ENCODE measurements at places on chromosomes 6 and 20.

DNA sequence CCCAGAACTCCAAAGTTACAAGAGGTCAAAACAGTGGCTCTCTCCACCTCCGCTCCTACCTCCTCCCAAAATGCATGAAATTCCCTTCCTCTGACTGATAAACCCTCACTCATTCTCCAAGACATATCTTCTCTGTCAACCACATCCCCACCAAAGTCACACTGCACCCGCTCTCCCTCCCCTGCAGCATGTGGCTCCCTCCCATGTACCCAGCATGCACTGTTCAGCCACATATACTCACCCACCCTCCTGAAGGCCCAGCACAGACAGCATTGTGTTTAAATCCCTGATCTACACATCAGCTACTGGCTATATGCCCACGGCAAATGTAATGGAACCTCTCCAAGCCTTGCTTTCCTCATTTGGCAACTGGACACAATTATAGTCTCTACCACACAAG lies 5.5 kb upstream of the POU5F1 start:
- peak; percentile 31 for DNase-seq

DNA sequence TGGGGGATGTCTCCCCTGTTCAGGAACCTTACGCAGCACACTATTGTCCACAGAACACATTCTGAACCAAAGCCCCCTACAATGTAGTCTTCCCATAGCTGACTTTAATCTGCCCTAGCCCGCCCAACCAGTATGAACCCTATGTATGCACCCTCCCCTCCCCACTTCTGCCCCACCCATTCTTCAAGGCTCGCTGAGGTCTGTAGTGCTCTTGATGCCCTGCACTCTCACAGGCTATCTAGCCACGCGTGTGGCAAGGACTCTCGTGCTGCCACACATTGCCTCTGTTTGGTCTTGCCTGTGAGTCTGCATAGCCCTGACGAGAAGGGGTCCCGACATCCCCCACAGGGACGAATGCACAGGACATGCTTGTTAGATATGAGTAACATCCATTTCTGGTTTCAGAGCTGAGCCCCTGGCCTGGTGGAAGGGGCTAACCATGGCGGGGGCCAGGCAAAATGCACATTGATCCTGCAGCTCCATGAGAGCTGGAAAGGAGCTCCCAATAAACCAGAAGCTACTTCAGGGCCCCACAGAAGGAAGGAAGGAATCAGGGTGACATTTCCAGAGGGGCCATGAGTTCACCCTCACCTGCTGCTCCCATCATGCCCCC lies 22.6 kb downstream of the MOCS1 start:
- DNase-seq: no peak

DNA sequence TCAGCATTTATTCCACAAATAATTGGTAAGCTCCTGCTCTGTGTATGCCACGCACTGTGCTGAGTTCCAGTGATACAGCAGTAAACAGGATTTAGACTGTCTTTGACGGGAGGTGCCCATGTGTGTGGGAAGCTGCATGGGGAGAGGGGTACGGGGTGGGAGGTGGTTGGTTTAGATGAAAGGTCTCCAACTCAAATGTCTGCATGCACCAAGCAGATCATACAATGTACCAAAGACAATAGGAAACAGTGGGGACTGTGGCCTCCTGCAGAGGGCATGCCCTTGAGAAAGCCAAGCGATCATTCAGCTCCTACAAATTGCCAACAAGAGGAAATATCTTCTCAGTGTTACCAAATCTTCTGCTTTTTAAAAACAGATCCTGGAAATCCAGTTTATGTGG lies 36.1 kb downstream of the SLC22A2 start:
- DNase-seq: no peak

- DNase-seq: no peak
Observed at GRCh38 chr6:19655744-19656143, 181.4 kb upstream of the ID4 start.

DNA sequence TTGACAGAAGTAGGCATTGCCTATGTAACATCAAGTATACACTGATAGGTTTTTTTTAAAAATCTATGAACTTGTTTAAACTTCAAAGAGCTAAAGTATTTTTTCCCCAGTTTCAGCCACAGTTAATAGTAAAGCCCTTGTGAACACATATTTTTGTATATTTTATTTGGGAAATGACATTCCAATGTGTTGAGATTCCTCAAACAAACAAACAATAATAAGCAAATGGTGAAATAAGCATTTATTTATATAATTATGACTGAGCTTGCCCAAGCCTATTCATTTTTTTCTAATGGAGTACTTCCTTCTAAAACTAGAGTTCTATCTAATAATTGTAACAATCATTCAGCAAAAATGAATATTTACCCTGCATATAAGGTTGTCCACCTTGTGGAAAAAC lies 12.5 kb downstream of the SYCP2 start:
- DNase-seq: no peak

- no peak for DNase-seq
Observed at GRCh38 chr6:98838032-98838431, 3.7 kb downstream of the POU3F2 start.

GRCh38 chr20:44054118-44054517 lies 132.9 kb downstream of the JPH2 start:
- no peak for DNase-seq

- DNase-seq: peak; percentile 39
Observed at GRCh38 chr20:2825761-2826160, 9.6 kb downstream of the TMEM239 start.

DNA sequence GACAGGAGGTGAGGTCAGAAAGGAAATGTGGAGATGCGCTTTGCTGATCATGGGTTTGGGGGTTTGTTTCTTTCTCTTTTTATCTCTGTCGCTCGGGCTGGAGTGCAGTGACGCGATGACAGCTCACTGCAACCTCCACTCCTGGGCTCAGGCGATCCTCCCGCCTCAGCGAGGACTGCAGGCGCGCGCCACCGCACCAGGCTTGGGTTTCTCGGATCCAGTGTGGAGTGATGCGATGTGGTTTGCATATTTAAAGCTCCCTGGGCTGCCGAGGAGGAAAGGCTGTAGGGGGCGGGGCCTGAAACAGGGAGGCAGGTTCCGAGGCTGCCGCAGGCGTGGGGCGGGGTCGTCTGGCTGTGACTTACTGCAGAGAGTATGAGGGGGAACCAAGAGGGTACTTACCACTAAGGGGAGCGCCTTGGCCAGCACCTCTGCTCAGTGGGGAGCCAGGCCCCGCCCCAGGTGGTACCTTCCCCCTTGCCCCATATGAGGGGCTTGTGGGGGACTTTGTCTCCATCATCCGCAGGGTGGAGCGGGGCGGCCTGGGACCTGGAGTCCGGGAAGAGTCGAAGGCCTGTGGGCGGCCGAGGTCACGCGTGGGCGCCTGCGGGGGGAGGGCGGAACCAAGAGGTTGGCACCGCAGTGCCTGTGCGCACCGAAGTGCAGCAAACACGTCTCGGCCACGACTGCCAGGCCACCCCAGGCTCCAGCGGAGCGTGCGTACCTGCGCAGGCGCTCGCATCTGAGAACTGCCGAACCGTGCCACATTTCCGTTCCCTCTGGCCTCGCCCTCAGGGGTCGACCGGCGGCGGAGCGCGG lies 12.7 kb upstream of the BAK1 start:
- DNase-seq: no peak

GRCh38 chr20:46333161-46333991 lies 25.1 kb upstream of the CDH22 start:
- DNase-seq: no peak

- no peak for DNase-seq
Observed at GRCh38 chr6:162343198-162343935, 384.2 kb downstream of the PRKN start.

GRCh38 chr6:39347906-39348585 lies 25.5 kb upstream of the KCNK16 start:
- peak; percentile 71 for DNase-seq

DNA sequence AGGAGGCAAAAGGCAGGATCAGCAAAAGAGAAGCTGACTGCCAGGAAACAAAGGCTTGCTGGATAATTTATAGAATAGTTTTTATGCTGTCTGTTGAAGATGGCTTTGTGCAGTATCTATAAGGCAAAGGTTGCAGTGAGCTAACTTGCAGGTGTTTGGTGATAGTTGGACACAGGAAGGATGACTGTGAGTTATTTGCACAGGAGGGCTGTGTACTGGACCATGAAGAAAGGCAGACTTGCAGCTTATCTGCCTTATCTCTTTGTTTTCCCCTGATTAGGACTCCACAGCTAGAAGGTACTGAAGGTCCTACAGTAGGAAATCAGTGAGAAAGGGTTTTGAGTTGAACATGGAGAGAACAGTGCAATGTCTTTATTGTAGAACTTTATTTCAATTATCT lies 2.1 kb downstream of the BTN1A1 start:
- no peak for DNase-seq

- no peak for DNase-seq
Observed at GRCh38 chr6:130558131-130558530, 192.3 kb downstream of the TMEM200A start.

DNA sequence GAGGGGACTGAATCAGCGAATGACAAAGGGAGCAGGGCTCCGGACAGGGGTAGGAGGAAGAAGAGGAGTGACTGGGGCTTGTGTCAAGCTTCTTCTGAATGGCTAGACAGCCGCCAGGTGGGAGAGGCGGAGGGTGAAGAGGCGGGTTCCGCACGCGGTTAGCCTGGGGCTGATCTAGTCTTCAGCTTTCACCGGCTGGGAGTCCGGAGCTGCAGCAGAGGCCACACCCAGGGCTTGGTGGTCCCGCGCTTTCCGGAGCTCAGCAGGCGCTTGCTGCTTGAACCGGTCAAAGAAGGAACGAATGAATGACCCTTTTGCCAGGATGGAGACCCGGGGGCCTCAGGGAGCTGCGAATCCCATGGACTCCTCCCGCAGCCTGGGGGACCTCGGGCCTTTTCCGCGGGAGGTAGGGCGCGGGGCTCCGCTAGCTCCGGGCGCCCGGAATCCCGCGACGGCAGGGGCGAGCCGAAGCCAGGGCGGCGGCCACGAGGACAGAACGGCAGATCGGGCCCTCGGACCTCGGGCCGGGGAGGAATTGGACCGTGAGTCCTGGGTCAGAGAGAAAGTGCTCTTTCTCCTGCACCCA lies at the start of gene C6orf141:
C6orf141 (plus strand) TSS at position 177 of the 586 bp plus-strand sequence; CDS start at position 302, 125 bp downstream.
- no peak for DNase-seq

- no peak for DNase-seq
Observed at GRCh38 chr6:53441761-53442160, 93.0 kb upstream of the ELOVL5 start.

GRCh38 chr20:46242390-46242789 lies 65.9 kb downstream of the CDH22 start:
- DNase-seq: no peak

GRCh38 chr6:30990422-30991086 lies 7.0 kb downstream of the MUC21 start:
- DNase-seq: peak; percentile 41

DNA sequence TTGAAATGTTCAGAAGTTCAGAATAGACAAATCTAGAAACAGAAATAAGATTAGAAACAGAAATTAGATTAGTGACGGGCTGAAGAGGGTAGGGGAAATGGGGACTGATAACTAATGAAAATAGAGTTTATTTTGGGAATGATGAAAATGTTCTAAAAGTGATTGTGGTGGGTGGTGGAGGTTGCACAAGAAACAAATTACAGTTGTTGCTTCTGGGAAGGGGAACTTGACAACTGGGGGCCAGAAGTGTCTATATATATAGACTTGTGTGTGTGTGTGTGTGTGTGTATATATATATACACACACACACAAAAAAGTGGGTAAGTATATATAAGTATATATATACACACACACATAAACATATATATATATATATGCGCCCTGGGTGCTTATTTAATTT lies 86.5 kb upstream of the RREB1 start:
- no peak for DNase-seq

GRCh38 chr6:15362274-15363160 lies 116.6 kb downstream of the JARID2 start:
- no peak for DNase-seq

DNA sequence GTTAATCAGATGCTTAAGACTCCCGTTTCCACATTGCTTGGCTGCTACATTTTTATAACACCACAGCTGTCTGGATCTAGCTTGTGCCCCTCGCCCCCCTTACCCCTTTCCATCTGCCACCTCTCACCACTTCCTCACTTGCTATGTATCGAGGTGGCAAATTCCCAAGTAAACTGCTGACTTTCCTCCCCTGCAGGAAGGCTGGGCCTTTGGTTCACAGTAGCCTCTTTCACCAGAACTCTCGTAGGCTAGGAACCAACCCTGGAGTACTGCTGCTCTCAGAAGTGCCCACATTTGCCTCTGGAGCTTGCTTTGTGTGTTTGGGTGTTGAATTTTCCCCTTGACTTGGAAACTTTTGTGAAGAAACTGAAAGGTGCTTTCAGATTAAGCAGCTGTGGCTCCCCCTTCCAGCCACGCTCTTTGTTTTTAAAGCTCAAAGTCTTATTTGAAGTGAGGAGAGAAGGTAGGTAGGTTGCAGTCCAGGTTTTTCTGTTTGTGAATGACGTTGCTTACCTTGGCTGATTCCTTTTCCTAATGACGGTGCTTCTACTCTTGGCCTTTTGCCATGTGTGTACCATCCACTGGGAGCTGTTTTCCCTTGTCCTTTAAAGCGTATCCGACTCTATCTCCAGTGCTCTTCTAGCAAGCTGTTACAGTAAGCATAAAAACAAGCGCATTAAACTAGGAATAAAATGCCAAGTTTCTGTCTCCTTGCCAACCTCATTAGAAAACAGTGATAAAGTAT lies 90.4 kb downstream of the CARMIL1 start:
- peak; percentile 41 for DNase-seq

DNA sequence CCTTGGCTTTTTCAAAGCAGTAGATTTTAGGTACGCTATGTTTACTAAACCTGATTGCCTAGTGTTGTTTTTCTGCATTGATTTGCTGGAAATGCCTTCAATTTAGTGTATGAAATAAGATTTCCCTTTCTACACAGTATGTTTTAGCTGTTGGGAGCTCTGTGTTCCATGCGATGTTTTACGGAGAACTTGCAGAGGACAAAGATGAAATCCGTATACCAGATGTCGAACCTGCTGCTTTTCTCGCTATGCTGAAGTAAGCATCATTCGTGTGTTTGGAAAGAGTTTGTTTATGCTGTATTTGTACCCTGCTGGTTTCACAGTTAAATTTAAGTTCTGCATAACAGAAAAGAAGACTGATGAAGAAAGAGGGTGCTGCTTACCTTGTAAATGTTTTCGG lies 1.9 kb downstream of the BTBD3 start:
- DNase-seq: no peak

DNA sequence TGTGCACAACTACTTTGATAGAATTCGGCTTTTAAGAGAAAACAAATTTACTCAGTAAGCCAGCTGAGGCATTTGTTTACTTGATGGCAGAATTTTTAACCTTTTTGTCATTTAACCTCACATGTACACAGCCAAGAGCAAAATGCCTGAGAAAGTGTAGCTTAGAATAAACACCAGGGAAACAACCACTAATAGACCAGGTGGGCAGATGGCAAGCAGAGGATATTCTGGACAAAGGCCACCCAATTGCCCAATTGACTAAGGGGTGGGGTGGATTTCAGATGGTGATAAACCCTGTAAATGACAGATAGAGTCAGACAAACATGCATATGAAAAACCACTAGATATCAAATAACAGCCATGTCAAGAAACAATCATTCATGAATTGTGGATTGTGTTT lies 190.7 kb upstream of the FBXL4 start:
- DNase-seq: no peak
